ENCODE measurements at places on chromosomes 1 and 21.

- DNase-seq: no peak
These were observed 17.4 kb upstream of the SLC22A15 start for GRCh38 chr1:115958866-115959265.

DNA sequence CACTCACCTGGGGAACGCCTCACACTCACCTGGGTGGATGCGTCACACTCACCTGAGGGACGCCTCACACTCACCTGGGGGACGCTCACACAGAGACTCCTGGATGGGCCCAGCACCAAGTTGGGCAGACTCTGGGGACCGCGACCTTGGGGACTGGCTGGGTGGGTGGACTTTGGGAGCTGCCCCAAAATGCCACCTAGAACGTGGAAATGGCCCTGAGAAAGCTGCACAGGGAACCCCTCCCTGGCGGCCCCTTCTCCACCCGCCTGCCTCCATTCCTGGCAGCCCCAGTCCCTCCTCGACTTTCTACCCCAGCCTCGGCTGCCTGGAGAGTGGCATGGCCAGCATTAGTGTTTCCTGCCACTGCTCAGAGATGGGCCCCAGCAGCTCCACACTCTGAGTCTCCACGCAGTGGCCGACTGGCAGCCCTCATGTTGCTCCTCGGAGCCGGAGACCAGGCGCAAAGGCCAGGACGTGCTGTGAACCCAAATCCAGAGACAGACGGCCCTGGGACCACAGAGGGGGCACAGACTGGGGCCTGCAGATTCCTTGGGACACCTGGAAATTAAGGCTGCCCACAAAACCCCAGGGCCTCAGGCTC, 46.5 kb upstream of the ACTRT2 start:
- no peak for DNase-seq

GRCh38 chr1:163202833-163203451, at the start of gene RGS5:
TSS of gene RGS5 (minus strand) at chr1:163202916. CDS start at chr1:163202835, 81 bp downstream.
- no peak for DNase-seq

DNA sequence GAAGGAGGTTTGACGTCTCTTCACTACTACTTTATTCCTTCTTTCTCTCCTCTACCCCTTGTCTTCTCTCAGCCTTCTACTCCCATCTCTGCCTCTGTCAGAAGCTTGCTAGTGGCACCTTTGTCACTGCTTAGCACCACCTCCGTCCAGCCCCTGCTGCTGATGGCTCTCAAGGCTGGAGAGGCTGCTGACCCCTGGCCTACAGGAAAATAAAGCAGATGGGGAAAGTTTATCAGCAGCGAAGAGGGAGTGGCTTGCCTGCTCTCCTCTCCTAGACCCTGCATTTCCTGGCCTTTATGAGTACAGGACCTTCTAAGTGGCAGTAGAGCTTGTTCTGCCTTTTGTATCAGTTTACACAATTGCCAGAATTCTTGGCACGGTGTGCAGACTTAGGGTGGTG, 27.0 kb downstream of the PROX1 start:
- no peak for DNase-seq

- no peak for DNase-seq
These were observed 31.2 kb downstream of the TAS1R2 start for GRCh38 chr1:18828224-18828623.

GRCh38 chr1:53535846-53536245, 76.6 kb downstream of the DMRTB1 start:
- no peak for DNase-seq

DNA sequence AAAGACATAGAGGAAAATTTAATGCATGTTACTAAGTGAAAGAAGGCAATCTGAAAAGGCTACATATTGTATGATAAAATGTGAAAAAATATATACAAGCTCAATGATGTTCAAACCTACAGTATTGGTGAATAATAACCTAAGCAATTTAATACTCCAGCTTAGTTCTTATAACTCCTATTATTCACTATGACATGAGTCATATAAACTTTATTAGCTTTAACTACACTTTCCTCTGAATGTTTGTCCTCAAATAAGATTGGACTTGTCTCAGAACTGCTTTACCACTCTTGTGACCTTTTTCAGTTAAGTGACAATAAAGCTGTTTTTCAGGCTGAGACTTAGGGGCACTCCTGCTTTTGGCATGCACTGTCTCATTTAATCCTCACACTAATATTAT, 50.9 kb downstream of the CNST start:
- DNase-seq: no peak

- DNase-seq: no peak
These were observed 12.7 kb upstream of the CDK11B start for GRCh38 chr1:1671365-1672119.

- no peak for DNase-seq
These were observed 55.0 kb upstream of the MACF1 start for GRCh38 chr1:39149509-39149908.

GRCh38 chr1:64042331-64043100, 160.9 kb upstream of the UBE2U start:
- DNase-seq: no peak

DNA sequence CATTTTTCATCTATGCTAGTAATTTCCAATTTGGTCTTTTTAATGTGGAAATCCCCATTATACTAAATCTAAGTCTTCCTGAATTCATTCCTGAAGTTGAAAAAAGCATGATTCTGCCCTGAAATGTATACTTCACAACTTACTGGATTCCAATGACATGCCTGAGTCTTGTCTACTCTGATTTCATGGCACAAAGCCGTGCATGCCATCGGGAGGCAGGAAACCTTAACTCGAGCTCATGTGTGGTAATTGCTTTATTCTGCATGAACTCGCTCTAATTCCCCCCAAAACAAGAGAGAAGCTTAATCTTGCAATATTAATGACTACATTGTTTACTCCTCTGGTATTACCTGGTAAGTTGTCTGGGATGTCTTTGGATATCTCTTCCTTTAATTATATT, 39.6 kb upstream of the PBX1 start:
- no peak for DNase-seq

DNA sequence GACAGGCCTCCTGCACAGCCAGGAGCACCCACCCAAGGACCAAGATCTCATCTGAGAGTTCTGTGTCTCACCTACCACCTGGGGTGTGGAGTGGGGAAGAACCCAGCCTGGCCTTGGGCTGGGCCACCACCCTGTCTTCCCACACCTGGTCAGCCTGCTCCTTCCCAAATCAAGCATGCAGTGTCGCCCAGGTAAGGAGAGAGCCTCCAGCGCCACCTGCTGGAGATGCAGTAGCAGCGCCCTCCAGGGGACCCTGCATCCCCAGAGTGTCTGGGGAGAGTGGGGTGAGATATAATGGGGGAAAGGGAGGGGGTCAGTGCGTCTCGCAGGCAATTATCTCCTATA, 32.3 kb downstream of the KIAA2013 start:
- DNase-seq: peak; percentile 60

DNA sequence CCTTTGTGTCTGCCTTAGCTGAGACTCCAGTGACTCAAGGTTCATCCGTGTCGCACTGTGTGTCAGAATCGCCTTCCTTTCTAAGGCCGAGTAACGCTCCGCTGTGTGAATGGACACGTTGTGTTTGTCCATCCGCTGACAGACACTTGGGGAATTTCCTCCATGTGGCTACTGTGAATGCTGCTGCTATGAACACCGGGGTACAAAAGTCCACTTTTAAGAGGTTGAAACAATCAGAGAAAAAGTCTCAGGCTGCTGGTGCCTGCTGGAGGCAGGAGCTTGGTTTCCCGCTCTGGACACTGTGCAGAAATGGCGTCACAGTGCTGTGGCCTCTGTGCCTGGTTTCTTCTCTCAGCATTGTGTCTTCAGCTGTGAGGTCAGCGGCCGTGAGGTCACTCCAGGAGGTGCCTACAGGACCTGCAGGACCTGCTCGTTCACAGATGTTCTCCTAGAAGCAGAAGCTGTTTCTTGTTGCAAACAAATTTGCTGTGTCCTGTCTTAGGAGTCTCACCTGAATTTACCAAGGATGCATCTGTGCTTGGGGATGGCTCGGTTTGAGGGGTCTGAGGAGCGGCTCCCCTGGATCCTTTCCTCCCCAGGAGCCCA, 34.2 kb downstream of the KRTAP10-1 start:
- no peak for DNase-seq

DNA sequence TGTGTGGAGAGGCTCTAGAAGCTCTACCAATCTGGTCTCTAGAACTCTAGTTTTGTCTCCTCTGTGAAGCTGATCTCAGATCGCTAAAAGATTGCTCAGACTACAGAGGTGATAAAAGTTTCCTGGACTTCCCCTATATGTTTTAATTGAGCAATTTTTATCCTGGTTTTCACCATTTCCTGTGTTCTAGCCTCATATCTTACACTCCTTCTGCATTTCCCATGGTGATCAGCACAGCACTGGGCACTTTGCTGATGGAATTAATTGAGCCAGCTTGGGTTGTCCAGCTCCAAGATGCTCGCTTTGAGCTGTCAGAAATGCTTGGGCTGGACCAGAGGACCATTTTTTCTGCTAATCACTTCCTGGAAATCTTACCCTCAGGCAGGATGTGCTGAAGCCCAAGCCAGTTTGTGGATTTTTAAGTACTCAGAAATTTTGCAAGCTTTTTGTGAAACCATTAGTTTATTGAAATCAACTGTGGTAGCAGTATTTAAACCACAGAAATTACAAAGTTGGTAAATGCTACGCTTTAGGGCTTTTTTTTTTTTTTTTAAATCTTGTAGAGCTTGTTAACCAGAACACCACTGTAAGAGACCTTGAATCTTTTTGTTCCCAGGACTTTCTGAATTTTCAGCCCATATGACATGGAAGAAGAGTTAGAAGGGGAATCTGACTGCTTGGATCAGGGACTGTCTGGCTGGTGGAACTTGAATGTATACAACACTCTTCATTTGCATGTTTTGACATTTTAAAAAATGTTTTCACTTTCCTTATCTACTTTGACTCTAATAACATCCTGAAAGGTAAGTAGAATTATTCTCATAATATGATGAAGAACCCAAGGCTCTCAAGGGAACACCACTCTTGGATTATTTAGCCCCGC, 28.4 kb downstream of the CD48 start:
- peak; percentile 97 for DNase-seq

Measured in inflammatory macrophage treated with lipopolysaccharide for 1 hour (primary cell).